ENCODE measurements at places on chromosomes 2 and 18. TPM values are rescaled to one million over a fixed set of nuclear protein-coding genes. Genes with fewer than 3 reads are reported as not detected.

DNA sequence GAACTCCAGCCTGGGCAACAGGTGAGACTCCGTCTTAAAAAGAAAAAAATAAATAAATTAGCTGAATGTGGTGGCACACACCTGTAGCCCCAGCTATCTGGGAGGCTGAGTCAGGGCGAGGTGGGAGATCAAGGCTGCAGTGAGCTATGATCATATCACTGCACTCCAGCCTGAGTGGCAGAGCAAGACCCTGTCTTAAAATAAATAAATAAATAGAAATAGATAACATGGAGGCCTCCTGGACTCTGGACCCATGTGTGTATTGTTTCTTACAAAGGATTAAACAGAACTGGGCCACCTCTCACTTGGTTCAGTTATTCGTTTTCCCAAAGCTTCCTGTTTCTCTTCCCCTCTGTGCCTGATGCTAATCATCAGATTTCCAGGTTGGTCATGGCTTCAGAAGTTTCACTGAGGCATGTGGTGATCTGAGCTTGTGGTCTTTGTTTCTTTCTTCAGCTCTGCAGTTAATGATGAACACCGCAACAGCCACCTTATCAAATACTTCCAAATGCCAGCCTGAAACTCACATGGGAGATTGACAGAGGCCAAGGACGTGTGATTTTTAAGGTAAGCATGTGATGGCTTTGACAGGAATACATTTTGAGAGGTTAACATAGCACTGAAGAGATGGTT is 83.3 kb upstream of the MAP4K4 start:
- H3K36me3 ChIP-seq = no peaks in the 10 kb centered on the region
- H3K4me3 ChIP-seq = no peak overlapping the region
- H3K27me3 ChIP-seq = peaks cover 3% of the 10 kb centered on the region
- no peak overlapping the region for H3K27ac ChIP-seq
- DNase-seq = no peak
- no peaks in the 10 kb centered on the region for H3K4me1 ChIP-seq

SLC8A1 gene
- polyA plus RNA-seq = not detected

DNA sequence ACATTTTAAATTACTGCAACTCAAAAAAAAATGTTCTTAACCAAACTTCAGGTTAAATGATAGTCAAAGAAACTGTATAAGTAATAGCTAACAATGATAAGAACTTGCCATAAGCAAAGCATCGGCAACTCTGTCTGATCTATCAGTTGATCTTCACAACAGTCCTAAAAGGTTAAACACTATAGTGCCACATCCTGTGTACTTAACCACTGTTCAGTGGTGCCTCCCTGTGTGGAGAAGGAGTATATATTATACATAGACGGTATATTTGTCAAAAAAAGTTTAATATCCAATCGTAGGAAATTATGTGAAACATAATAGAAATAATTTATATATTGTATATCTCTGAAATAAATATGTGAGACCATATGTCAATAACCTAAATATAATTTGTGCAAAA is 13.0 kb downstream of the DTNA start:
- no peaks in the 10 kb centered on the region for H3K4me1 ChIP-seq
- DNase-seq = no peak
- no peak overlapping the region for H3K27ac ChIP-seq
- no peaks in the 10 kb centered on the region for H3K27me3 ChIP-seq

NUP35 gene
- polyA plus RNA-seq = 7.2 TPM

- peaks cover 28% of the 10 kb centered on the region for H3K27me3 ChIP-seq
- H3K4me3 ChIP-seq = peak overlapping the region; percentile 37
- H3K4me1 ChIP-seq = peaks cover 19% of the 10 kb centered on the region
- no peak overlapping the region for H3K27ac ChIP-seq
These were observed 1.6 kb downstream of the MTCL1 start for GRCh38 chr18:8706791-8707555.

GRCh38 chr18:55322178-55322735 is 265.7 kb downstream of the TCF4 start:
- DNase-seq = no peak
- H3K36me3 ChIP-seq = no peaks in the 10 kb centered on the region
- H3K27ac ChIP-seq = no peak overlapping the region
- no peaks in the 10 kb centered on the region for H3K4me1 ChIP-seq
- no peaks in the 10 kb centered on the region for H3K27me3 ChIP-seq

GRCh38 chr18:58761241-58761969 is 90.1 kb downstream of the MALT1 start:
- H3K27ac ChIP-seq = no peak overlapping the region
- no peak for DNase-seq
- H3K27me3 ChIP-seq = no peaks in the 10 kb centered on the region
- no peak overlapping the region for H3K4me3 ChIP-seq
- H3K4me1 ChIP-seq = peaks cover 17% of the 10 kb centered on the region

ALPG gene
- polyA plus RNA-seq = not detected

- no peaks in the 10 kb centered on the region for H3K27me3 ChIP-seq
- no peak overlapping the region for H3K4me3 ChIP-seq
- no peak overlapping the region for H3K27ac ChIP-seq
- DNase-seq = no peak
- H3K4me1 ChIP-seq = no peaks in the 10 kb centered on the region
- H3K36me3 ChIP-seq = no peaks in the 10 kb centered on the region
These were observed 186.8 kb upstream of the RND3 start for GRCh38 chr2:150674283-150674682.

EML4 gene
- polyA plus RNA-seq = 70.8 TPM

ANKRD29 gene
- not detected for polyA plus RNA-seq

IL1B gene
- not detected for polyA plus RNA-seq

GRCh38 chr2:238928520-238929241 is 80.8 kb downstream of the TWIST2 start:
- no peaks in the 10 kb centered on the region for H3K36me3 ChIP-seq
- no peak overlapping the region for H3K4me3 ChIP-seq
- DNase-seq = no peak
- no peaks in the 10 kb centered on the region for H3K27me3 ChIP-seq
- no peak overlapping the region for H3K27ac ChIP-seq

DNA sequence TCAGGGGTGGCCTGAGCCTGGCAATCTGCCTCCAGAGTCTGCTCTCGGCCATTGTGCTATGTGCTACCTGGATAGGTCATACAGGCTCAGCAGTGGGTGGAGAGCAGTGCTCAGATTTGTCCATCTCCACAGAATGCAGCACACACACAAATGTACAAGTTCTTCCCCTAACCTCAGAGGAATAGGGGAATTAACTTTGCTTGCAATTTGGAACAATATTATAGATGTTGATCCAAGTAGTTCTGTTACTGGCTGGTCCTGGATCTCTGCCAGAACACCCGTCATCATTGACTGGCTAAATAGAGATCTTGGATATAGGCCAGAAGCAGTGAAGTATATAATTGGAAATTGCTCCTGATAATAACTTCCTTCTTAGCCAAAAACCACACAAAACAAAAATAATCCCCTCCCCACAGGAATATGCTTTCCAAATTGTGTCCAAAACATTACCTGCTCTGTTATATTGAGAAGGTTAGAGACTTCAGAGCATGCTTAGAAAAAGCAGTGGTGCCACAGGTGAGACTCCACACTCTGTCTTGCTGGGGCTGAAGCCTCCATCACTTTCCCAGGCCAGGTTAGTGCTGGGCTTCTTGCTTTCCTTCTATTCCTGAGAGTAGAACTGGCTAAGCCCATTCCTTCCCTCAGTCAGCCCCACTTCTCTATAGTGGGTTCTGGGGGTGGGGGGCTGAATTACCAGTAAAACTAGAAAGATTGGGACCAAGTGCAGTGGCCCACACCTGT is 38.8 kb downstream of the NCAPH start:
- no peaks in the 10 kb centered on the region for H3K27me3 ChIP-seq
- no peaks in the 10 kb centered on the region for H3K36me3 ChIP-seq
- no peak for DNase-seq
- no peaks in the 10 kb centered on the region for H3K4me1 ChIP-seq

G6PC2 gene
- not detected for polyA plus RNA-seq

GRCh38 chr2:36569267-36569856 is 28.6 kb downstream of the FEZ2 start:
- H3K4me1 ChIP-seq = no peaks in the 10 kb centered on the region
- no peaks in the 10 kb centered on the region for H3K36me3 ChIP-seq
- DNase-seq = no peak
- no peak overlapping the region for H3K27ac ChIP-seq
- no peaks in the 10 kb centered on the region for H3K27me3 ChIP-seq

DPP4 gene
- polyA plus RNA-seq = 71.7 TPM

GRCh38 chr18:27007880-27008279 is 142.4 kb upstream of the AQP4 start:
- no peak for DNase-seq
- no peak overlapping the region for H3K27ac ChIP-seq
- H3K27me3 ChIP-seq = no peaks in the 10 kb centered on the region
- no peak overlapping the region for H3K4me3 ChIP-seq
- H3K4me1 ChIP-seq = no peaks in the 10 kb centered on the region
- no peaks in the 10 kb centered on the region for H3K36me3 ChIP-seq

Measured in CD8-positive, alpha-beta memory T cell (primary cell).